ENCODE measurements at places on chromosomes 16 and 17.

GRCh38 chr17:50953831-50954601 is 87.9 kb upstream of the TOB1 start:
- DNase-seq, result no peak

GRCh38 chr17:80559825-80560251 is 15.2 kb downstream of the RPTOR start:
- no peak for DNase-seq

GRCh38 chr17:33113991-33114370 is 122.3 kb downstream of the SPACA3 start:
- no peak for DNase-seq

- no peak for DNase-seq
Measured at GRCh38 chr16:65961476-65962143, 404.9 kb upstream of the CDH5 start.

GRCh38 chr16:86549076-86549892 is 5.8 kb downstream of the MTHFSD start:
- DNase-seq, result no peak

- DNase-seq, result no peak
Measured at GRCh38 chr17:15660077-15660476, 24.0 kb downstream of the TRIM16 start.

- DNase-seq, result no peak
Measured at GRCh38 chr16:85651629-85652430, 36.9 kb downstream of the GINS2 start.
